Activated T-cell treated with anti-CD3 and anti-CD28 coated beads, Interleukin-2, amount 50 U/mL, for 4 hours (primary cell): ENCODE measurements at places on chromosomes 4 and X. TPM values are rescaled to one million over a fixed set of nuclear protein-coding genes. Genes with fewer than 3 reads are reported as not detected.

Gene NPY2R
- not detected for total RNA-seq

Gene BTK
- 2.3 TPM for total RNA-seq

Gene GPR119
- not detected for total RNA-seq

Gene IL3RA
- 0.34 TPM for total RNA-seq

Gene MMRN1
- 0.23 TPM for total RNA-seq

Gene ZNF518B
- 14.3 TPM for total RNA-seq

Gene SOWAHB
- total RNA-seq, result 0.05 TPM

Gene SUPT20HL2
- total RNA-seq, result not detected

Gene POU3F4
- not detected for total RNA-seq
